Motor neuron (in vitro differentiated cells): ENCODE measurements at places on chromosomes 3 and 15. TPM values are rescaled to one million over a fixed set of nuclear protein-coding genes. Genes with fewer than 3 reads are reported as not detected.

- no peak for ATAC-seq
Observed at GRCh38 chr3:11651900-11652299, 8.2 kb upstream of the VGLL4 start.

MAGEL2 gene
- 4.0 and 4.3 TPM in 2 replicates for total RNA-seq

VGLL3 gene
- 0.73 and 0.85 TPM in 2 replicates for total RNA-seq

DNA sequence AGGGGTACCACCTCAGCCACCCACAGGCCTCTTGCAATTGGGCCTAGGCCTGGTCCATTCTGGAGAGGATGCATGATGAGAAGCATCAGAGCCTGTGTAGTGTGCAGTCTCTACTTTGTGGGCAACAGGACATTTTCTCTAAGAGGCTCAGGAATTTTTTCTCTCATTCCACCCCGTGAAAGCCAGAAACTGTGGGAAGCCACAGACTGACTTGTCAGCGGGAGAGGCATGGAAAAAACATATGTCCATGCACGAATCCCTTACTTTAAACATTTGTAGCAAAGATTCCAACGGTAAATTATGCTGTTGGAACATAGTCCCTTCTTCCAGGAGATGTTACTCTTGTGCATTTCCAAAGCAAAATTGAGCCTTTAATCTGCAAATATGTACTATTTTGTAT, 196.5 kb downstream of the KLHL25 start:
- no peak for ATAC-seq

DNA sequence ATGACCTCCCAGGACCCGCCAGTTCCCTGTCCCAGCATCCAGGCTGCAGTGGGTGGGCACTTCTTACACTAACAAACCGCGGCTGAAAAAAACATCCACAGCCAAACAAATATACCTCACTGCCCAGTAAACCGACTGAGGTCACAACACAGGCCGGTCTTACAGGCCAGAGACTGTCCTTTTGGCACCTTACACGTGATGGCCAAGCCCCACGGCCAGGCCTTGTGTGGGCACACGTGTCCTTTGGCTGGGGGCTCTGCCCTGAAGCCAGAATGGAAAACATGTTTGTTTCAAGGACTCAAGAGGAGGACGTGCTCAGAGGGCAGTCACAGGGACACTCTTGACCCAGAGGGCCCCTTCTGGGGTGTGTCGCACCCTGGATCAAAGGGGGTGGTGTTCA, 9.8 kb downstream of the SLC38A3 start:
- ATAC-seq, result no peak
